ENCODE measurements at places on chromosomes 13 and 19.

GRCh38 chr13:73103238-73103637, 44.4 kb downstream of the KLF5 start:
- no peak for DNase-seq

- no peak for DNase-seq
Measured at GRCh38 chr19:42613666-42614065, 18.9 kb upstream of the CEACAM8 start.

- no peak for DNase-seq
Measured at GRCh38 chr13:94656766-94657165, 55.1 kb downstream of the GPR180 start.

- DNase-seq = no peak
Measured at GRCh38 chr19:23402388-23402787, 7.1 kb upstream of the ZNF91 start.

All from stimulated activated CD8-positive, alpha-beta memory T cell treated with anti-CD3 and anti-CD28 coated beads, Interleukin-2, amount 100 ng/mL, for 1 hour (primary cell).